ENCODE measurements at places on chromosomes 7 and 10.
A peak's percentile ranks its signal among the peaks of the same experiment; 100 is the strongest.

GRCh38 chr7:25982684-25983083, 169.3 kb upstream of the NFE2L3 start:
- no peak for DNase-seq
- no peaks in the 10 kb centered on the region for H3K36me3 ChIP-seq
- peaks cover 4% of the 10 kb centered on the region for H3K27me3 ChIP-seq

DNA sequence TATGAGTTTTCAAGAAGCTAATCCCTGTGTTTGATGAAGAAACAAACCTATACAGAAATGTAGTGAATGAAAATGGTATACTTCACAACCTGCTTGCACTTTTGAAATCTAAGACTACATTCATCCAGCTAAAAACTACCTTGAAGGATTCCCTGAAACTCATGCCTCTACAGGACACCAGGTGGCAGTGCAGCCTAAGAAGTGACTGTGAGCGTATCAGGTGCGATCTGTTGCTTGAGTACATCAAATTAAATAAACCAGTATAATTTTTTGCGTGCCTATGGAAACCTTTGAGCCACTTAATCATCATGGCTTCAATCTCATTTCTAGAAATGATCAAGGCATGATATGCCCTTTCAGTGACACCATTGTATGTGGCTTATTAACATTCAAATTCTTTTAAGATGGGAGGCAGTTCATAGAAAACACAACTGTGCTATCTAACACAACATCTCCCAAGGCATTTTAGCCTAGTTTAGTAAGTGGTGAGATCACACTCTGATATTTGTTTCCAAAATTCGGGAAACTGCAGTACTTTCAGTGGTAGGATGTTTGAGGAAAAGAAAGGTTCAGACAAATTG, 57.4 kb downstream of the PPP1R17 start:
- H3K36me3 ChIP-seq: no peaks in the 10 kb centered on the region
- H3K4me1 ChIP-seq: peaks cover 3% of the 10 kb centered on the region
- H3K27me3 ChIP-seq: peaks cover 6% of the 10 kb centered on the region
- peak; percentile 80 for DNase-seq
- H3K27ac ChIP-seq: no peak overlapping the region
- no peak overlapping the region for H3K4me3 ChIP-seq

DNA sequence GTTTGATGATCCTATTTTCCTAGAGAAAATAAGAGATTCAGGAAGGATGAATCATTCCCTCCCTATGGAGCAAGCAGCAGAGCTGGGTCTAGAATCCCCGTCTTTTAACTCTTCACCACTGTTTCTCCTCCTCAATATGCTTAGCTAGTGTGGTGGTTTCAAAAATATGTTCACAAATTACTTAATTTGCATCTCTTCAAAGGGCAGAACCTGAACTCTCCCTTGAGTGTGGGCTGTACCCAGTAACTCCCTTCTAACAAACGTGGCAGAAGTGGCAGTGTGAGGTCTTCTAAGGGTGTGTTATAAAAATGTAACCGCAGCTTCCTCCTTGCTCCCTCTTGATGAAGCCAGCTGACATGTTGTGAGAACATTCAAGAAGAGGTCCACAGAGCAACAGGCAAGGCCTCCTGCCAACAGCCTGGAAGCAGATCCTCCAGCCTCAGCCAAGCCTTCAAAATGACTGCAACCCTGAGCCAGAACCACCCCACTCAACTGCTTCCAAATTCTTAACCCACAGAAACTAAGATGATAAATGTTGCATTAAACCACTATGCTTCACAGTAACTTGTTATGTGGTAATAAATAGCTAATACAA, 36.6 kb downstream of the SRPK2 start:
- peaks cover 37% of the 10 kb centered on the region for H3K4me1 ChIP-seq
- H3K4me3 ChIP-seq: peak overlapping the region; percentile 64
- no peaks in the 10 kb centered on the region for H3K36me3 ChIP-seq
- peak overlapping the region; percentile 95 for H3K27ac ChIP-seq
- peak; percentile 93 for DNase-seq

DNA sequence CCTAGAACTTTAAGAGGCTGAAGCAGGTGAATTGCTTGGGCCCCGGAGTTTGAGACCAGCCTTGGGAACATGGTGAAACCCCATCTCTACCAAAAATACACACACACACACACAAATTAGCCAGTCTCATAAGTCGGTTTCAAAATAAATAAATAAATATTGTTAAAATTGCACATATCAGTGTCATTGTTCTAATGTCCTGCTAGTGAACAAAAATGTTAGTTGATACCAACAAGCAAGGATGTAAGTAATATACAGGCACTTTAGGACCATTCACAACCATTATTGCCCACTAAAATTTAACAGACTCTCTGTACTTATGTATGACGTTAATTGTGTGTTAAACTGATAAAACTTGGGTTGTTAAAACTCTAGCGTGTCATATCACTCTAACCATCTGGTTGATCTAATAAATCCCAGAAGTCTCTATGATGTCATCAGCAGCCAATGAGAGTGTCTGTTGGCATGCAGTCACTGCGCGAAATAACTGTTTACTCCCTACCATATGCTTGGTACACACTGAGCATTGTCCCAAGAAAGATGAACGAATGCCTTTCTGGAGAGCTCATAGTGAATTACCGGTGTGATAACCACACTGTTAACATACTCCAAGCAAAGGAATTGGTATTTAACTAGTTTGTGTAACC, 30.4 kb upstream of the OTUD1 start:
- H3K27me3 ChIP-seq: no peaks in the 10 kb centered on the region
- H3K4me3 ChIP-seq: no peak overlapping the region
- H3K27ac ChIP-seq: 0 out of 2 replicates have a peak overlapping the region, but pooled peaks have one; percentile 28
- peaks cover 22% of the 10 kb centered on the region for H3K4me1 ChIP-seq

DNA sequence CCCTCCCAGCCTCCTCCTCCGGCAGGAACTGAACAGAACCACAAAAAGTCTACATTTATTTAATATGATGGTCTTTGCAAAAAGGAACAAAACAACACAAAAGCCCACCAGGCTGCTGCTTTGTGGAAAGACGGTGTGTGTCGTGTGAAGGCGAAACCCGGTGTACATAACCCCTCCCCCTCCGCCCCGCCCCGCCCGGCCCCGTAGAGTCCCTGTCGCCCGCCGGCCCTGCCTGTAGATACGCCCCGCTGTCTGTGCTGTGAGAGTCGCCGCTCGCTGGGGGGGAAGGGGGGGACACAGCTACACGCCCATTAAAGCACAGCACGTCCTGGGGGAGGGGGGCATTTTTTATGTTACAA, 83.3 kb downstream of the PAX2 start:
- DNase-seq: peak; percentile 20
- no peak overlapping the region for H3K27ac ChIP-seq
- peaks cover 92% of the 10 kb centered on the region for H3K27me3 ChIP-seq
- no peaks in the 10 kb centered on the region for H3K36me3 ChIP-seq
- H3K4me1 ChIP-seq: no peaks in the 10 kb centered on the region

DNA sequence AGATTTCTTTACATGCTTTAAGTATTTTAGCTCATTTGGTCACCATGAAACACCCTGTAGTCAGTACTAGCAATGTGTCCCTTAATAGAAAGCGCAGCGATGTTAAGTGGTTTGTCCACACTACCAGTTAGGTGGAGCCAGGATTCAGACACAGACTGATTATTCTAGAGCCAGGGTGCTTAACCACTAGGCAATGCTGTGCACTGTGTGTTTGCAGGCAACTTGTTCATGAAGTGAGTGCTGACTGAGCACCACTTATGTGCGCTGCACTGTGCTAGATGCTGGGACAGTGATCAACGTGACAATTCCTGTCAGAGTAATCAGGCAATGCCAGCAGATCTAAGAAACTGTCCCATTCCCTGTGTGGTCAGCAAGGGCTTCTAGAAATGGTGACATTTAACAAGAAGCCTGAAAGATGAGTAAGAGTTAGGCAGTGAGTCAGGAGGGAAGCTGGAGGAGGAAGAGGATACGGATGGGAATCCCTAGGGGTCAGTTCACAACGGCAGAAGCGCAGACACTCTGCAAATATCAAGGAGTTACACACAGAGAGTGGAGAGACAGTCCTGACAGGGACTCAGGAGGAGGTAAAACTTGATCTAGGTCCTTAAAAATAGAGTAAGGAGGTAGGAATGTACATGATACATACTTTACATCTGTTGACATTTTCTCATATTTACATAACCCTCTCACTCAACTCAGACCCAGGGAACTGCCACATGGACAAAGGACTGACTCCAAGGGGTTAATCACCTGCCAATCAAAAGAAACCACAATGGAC, 69.7 kb upstream of the EGR2 start:
- no peak overlapping the region for H3K4me3 ChIP-seq
- peaks cover 25% of the 10 kb centered on the region for H3K27me3 ChIP-seq
- H3K27ac ChIP-seq: no peak overlapping the region
- DNase-seq: peak; percentile 79

- DNase-seq: no peak
- H3K27me3 ChIP-seq: no peaks in the 10 kb centered on the region
- peaks cover 16% of the 10 kb centered on the region for H3K4me1 ChIP-seq
- H3K27ac ChIP-seq: no peak overlapping the region
- H3K4me3 ChIP-seq: no peak overlapping the region
Measured at GRCh38 chr7:28364082-28364481, 48.2 kb upstream of the CREB5 start.

DNA sequence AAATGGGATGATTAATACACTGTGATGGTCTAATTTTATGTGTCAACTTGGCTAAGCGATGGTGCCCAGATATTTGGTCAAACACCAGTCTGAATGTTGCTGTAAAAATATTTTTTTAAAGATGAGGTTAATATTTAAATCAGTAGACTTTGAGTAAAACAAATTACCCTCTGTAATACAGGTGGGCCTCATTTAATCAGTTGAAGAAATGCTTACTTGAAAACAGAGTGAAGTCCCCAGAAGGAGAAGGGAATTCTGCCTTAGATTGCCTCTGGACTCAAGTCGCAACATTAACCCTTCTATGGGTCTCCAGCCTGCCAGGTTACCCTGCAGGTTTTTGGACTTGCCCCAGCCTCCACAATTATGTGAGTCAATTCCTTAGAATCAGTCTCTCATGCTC, 49.8 kb upstream of the AGK start:
- no peak for DNase-seq
- H3K27ac ChIP-seq: no peak overlapping the region
- H3K27me3 ChIP-seq: no peaks in the 10 kb centered on the region
- no peaks in the 10 kb centered on the region for H3K4me1 ChIP-seq
- H3K4me3 ChIP-seq: no peak overlapping the region
- H3K36me3 ChIP-seq: no peaks in the 10 kb centered on the region

GRCh38 chr7:2084781-2085505, 147.8 kb downstream of the MAD1L1 start:
- H3K4me3 ChIP-seq: no peak overlapping the region
- no peaks in the 10 kb centered on the region for H3K36me3 ChIP-seq
- H3K27me3 ChIP-seq: no peaks in the 10 kb centered on the region

GRCh38 chr10:102549549-102549948, 45.8 kb downstream of the SUFU start:
- H3K27ac ChIP-seq: no peak overlapping the region
- H3K4me1 ChIP-seq: peaks cover 19% of the 10 kb centered on the region
- DNase-seq: no peak
- H3K27me3 ChIP-seq: no peaks in the 10 kb centered on the region

- no peak overlapping the region for H3K4me3 ChIP-seq
- H3K36me3 ChIP-seq: no peaks in the 10 kb centered on the region
- H3K4me1 ChIP-seq: peaks cover 17% of the 10 kb centered on the region
- no peaks in the 10 kb centered on the region for H3K27me3 ChIP-seq
- no peak overlapping the region for H3K27ac ChIP-seq
- no peak for DNase-seq
Measured at GRCh38 chr7:6278749-6279310, 6.4 kb upstream of the CYTH3 start.

- no peak overlapping the region for H3K27ac ChIP-seq
- H3K27me3 ChIP-seq: no peaks in the 10 kb centered on the region
- no peaks in the 10 kb centered on the region for H3K36me3 ChIP-seq
- DNase-seq: no peak
- no peaks in the 10 kb centered on the region for H3K4me1 ChIP-seq
Measured at GRCh38 chr10:86313621-86314041, 53.0 kb downstream of the GRID1 start.

DNA sequence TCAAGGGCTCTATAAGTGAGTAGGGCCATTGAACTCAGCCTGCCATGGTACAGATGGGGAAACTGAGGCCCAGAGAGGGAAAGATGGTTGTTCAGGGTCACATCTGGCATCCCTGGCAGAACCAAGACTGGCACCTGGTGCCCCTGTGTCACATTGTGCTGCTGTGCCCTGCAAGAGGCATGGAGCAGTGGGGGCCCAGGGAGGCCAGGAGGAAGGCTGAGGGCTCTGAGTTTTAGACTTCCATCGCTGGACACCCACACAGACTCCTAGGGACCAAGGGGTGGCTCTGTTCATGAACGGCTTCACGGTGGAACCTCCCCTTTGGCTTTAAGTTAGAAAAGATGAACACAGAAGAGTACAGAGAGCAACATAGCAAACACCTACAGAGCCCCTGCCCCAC, 66.7 kb upstream of the AQP1 start:
- peaks cover 8% of the 10 kb centered on the region for H3K4me1 ChIP-seq
- no peak overlapping the region for H3K27ac ChIP-seq
- no peak for DNase-seq
- no peaks in the 10 kb centered on the region for H3K27me3 ChIP-seq
- no peaks in the 10 kb centered on the region for H3K36me3 ChIP-seq
